Mesenteric fat pad (tissue), 1 donor: ENCODE measurements at places on chromosomes 11 and 22.

DNA sequence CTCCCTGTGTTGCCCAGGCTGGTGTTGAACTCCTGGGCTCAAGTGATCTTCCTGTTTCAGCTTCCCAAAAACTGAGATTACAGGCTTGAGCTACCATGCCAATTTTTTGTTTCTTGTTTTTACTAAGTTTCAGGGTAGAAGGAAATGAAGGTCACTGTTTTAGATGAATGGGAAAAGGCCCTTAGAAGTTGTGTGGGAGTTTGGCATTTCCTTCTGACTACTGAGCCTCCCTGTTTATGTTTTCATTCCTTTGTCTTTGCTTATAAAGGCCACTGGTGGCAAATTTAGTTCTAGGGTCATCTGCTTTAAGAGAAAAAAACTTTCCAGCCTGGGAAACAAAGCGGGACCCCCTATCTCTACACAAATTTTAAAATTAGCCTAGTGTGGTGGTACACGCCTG lies 22.1 kb downstream of the SRPRA start:
- DNase-seq = no peak

- no peak for DNase-seq
Observed at GRCh38 chr11:36241497-36241896, 47.7 kb downstream of the COMMD9 start.

- no peak for DNase-seq
Observed at GRCh38 chr11:126476266-126476924, 120.9 kb downstream of the ST3GAL4 start.

GRCh38 chr22:27850000-27850521 lies 48.5 kb upstream of the MN1 start:
- DNase-seq = no peak

- no peak for DNase-seq
Observed at GRCh38 chr22:39994041-39994565, 651 bp upstream of the FAM83F start.

DNA sequence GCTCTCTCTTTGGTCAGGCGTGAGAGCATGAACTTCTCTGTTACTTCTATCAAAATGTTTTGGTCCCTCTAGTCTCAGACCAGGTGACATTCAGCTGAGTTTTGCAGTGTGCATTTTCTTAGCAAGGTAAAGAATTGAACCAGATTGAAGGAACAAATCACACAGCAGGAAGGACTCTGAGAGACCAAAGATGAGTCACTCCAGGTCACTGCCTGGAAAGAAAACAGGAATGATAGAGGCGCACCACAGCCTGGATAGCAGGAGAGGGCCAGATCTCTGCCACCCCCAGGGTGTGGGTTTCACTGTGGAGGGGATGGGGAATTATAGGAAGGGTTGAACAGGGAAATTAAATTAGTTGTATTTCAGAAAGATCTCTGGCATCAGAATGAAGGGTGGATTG lies 788.3 kb downstream of the NTM start:
- DNase-seq = no peak

- no peak for DNase-seq
Observed at GRCh38 chr11:27183672-27184457, 143.2 kb downstream of the BBOX1 start.

DNA sequence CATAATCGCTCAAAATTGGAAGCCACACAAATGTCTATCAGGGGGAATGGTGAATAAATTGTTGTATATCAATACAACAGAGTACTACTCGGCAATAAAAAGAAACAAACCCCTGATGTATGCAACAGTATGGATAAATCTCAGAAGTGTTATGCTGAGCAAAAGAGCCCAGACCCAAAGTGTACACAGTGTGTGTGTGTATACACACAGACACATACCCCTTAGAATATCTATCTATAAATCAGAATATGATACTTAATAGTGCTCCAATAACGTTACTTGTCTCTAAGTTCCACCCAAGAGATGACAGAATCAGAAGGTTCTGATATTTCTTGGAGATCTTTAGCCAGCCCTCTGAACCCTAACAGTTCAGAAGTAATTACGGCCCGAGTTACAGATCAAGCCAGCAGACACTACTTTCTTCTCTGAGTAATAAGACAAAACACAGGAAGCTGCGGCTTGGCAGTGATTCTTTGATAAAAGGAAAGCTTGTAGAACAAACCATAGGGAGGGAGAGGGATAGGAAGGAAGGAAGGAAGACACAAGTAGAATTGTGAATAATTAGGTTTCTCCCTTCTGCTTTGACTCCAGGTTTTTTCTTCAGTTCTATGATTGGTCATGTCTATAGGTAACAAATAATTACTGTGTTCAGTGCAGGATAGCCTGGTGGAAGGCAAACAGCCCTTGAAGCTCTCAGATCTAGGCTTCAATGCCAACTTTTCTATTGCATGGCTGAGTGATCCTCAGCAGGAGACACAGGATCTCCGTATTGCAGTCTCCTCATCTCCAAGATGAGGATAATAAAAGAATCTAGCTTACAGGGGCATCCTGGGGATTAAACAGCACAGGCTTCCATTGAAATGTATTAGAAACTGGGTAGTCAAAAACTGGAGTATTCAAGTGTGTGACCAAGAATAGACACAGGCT lies 75.6 kb upstream of the TEAD1 start:
- no peak for DNase-seq

GRCh38 chr11:86743223-86744118 lies 56.9 kb upstream of the PRSS23 start:
- DNase-seq = no peak
